ENCODE measurements at places on chromosomes 1 and 21.

- DNase-seq: no peak
These were observed 17.1 kb upstream of the PRRC2C start for GRCh38 chr1:171468120-171468750.

- DNase-seq: no peak
These were observed 48.9 kb upstream of the CAPZB start for GRCh38 chr1:19534281-19534680.

DNA sequence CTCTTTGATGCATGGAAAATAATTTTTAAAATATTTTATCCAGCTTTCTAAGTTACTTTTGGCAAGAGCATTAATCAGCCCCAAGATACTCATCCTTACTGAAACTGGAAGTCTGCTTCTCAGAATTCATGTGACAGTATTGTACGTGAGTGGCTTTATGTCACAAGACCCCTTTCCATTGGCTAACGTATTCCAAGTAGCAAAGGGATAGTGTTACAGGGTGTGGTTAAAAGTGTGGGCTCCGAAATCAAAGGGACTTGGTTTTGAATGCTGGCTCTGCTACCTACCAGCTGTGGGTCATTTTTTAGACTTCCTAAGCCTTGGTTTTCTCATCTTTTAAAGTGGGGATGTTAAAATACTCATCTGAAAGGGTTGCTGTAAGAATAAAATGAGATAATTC lies 91.7 kb downstream of the RHOU start:
- DNase-seq: no peak

DNA sequence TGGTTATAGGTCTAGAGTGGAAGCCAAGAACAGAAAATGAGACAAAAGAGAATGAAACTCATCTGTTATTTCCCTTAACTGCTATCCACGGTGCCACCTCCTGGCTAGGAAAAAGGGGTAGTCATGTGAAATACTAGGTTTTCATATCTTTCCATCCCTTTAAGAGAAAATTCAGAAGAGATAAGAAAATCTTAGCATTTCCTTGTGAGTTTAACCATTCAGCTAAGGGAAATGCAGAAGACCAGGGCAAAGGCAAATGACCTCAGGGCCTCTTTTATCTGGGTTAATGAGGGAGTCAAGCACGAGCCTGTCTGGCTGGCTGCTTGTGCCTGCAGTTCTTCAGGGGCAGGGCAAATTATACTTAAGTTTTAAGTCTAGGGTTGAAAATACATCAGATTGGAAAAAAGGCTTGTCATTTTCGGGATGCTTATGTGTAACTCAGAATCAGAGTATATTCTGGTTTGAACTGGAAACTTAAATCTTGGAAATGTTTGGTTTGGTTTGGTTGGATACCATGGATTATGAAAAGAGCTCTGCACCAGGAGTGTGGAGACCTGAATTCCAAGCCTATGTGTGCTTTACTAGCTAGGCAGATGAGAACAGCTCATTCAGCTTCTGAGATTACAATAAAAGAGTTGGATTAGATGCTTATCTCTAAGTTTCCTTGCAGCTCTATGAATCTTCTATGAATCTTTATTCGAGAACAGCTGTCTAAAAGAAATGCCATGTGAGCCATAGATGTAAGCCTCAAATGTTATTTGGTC lies 19.9 kb downstream of the NIBAN1 start:
- DNase-seq: no peak

GRCh38 chr1:76942549-76942948 lies 75.3 kb downstream of the ST6GALNAC5 start:
- DNase-seq: no peak

DNA sequence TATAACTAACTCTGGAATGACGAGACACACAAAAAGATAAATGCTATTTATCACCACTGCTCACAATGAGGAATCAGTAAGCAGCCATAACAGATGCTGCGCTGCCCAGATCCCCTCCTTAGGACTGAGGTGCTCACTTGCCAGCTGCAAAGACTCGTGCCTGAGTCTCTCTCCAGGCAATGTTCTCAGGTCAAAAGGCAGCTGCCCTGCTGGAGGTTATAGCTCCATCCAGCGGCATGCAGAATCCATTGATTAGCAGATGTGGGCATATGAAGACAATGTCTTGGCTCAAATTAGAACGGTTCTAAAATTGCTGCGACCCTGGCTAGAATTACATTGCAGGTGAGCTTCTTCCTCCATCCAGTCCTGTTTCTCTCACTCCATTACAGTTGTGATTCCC lies 328.2 kb upstream of the CHRM3 start:
- no peak for DNase-seq

GRCh38 chr1:231990388-231990787 lies 363.8 kb downstream of the DISC1 start:
- DNase-seq: no peak

GRCh38 chr21:29640080-29640508 lies 299.7 kb downstream of the GRIK1 start:
- peak; percentile 53 for DNase-seq

GRCh38 chr1:34547046-34547674 lies 207.7 kb upstream of the GJB5 start:
- peak; percentile 4 for DNase-seq

DNA sequence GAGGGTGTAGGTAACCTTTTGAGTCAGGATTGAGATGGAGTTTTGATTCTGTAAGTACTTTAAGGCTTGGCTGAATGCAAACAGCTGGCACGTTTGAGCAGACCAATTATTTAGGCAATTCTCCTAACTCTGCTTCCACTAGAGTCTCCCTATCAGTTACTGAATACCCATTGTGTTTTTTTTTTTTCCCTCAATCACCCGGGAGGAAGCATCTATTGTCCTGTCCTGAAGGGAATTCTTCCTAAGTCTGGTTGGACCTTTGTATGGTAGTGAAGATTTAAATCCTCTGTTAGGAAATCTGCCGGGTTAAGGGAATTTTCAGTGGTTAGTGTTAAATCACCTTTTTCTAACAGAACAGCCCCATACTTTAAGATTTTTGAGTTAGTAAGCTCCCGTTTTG lies 571.2 kb upstream of the USP24 start:
- no peak for DNase-seq

GRCh38 chr21:24976238-24976637 lies 631.0 kb downstream of the MRPL39 start:
- no peak for DNase-seq

DNA sequence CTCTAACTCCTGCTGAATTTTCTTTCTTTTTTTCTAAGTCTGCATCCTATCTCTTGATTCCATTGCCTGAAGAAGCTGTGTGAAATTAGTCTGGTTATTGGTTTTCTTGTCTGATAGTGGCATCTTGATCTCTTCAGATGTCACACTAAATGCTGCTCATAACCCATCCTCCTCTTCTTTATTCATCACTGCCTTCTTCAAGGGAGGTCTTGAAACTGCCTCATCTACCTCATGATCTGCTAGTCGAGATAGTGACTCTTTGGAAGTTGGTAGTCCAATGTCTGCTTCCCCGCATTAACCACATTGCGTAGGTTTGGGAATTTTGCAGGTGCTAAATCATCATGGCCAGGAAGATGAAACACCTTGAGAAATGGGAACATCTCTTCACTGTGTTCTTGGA lies 15.7 kb downstream of the DYRK3 start:
- DNase-seq: no peak

- no peak for DNase-seq
These were observed 35.6 kb upstream of the KCNA3 start for GRCh38 chr1:110710314-110710713.

GRCh38 chr1:206727981-206728696 lies 42.4 kb upstream of the IL19 start:
- no peak for DNase-seq

DNA sequence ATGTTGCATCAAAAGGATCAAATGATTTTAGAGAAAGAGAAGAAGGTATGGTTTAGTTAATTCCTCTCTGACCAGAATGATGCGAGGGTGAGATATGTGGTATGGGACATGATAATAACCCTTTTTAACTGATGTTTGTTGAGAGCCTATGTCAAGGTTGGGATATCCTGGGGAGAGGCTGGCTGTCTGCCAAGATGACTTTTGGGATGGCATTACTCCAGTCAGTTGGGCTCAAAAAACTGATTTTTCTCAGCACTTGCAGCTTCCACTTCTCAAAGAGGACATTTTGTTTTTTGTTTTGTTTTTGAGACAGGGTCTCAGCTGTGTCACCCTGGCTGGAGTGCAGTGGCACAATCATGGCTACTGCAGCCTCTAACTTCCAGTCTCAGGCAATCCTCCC lies 17.7 kb upstream of the STX12 start:
- DNase-seq: no peak

- peak; percentile 23 for DNase-seq
These were observed 252.9 kb downstream of the KCNT2 start for GRCh38 chr1:196355206-196355786.

DNA sequence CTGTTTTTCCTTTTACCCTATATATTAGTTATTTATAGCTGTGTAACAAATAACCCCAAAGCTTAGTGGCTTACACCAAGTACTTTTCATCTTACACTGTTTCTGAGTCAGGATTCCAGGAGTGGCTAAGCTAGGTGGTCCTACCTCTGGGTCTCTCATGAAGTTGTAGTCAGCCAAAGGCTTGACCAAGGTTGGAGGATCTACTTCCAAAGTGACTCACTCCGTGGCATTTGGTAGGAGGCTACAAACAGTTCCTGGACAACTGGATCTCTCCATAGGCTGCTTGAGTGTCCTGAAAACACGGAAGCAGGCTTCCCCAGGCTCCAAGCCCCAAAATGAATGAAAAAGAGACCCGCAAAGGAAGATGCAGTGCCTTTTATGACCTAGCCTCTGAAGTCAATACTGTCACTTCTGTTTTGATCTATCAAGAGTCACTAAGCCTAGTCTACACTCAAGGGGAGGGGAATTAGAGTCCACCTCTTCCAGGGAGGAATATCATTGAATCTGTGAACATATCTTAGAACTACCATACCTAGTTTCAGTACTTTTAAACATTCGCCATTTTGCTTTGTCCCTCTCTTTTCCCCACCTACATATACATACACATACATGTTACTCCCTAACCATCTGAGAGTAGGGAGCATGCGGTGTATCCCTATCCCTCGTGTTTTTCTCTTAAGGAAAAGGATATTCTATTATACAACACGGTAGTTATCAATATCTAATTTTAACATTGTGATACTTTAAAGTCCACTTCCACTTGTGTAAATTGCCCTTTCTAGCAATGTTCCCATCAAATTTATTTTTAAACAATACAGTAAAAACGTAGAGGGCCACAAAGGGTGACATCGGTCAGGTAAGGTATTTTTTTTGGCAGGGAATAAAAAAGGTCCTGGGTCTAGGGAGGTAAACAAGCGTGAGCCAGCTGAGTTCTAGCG lies 67.2 kb downstream of the SLC35A3 start:
- DNase-seq: peak; percentile 53

- DNase-seq: no peak
These were observed 131.5 kb downstream of the HUNK start for GRCh38 chr21:32004291-32004690.

DNA sequence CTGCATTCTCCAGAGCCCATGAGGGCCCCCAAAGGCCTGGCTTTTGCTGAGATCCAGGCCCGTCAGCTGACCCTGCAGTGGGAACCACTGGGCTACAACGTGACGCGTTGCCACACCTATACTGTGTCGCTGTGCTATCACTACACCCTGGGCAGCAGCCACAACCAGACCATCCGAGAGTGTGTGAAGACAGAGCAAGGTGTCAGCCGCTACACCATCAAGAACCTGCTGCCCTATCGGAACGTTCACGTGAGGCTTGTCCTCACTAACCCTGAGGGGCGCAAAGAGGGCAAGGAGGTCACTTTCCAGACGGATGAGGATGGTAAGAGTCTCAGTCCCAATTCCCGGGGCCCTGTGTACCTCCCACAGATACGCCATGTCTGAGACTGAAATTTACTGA lies 39.1 kb downstream of the PTPRU start:
- no peak for DNase-seq

DNA sequence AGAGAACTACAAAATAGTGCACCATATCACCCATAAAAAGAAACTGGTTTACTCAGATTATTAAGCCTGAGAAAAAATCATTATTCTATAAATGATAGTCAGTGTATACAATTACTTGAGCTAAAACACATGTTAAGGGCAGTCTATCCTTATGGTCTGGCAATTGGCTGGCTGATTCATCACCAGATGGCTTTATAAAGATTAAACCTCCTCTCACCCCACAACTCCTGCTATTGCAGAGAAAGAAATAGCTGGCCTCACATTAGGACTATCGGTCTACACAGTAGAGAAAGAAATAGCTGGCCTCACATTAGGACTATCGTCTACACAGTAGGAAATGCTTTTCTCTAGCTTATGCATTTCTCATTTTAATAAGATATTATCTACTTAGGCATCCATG lies 21.2 kb downstream of the CEP170 start:
- DNase-seq: no peak

- DNase-seq: no peak
These were observed 13.0 kb upstream of the ZNF692 start for GRCh38 chr1:248871837-248872401.

DNA sequence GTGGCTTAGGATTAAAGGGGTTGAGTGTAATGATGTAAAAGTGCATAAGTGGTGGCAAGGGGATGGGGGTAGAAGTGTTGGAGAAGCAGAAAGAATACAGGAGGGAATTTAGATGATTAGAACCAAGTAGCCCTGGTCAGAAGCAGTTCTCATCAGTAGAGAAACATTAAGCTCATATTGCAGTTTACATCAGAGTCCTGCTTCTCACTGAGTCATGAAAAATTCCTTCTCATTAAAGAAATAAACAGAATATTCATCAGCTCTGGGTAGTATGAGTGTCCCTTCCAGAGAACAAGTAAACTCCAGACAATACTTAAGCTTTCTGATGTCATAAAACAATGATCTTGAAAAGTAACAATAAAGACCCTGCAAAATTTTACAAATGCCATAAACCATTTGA lies 36.5 kb downstream of the LRRIQ3 start:
- no peak for DNase-seq

GRCh38 chr1:211546543-211546942 lies 32.4 kb downstream of the SLC30A1 start:
- no peak for DNase-seq

- peak; percentile 76 for DNase-seq
These were observed 450.7 kb downstream of the PTPRC start for GRCh38 chr1:199089393-199090122.

DNA sequence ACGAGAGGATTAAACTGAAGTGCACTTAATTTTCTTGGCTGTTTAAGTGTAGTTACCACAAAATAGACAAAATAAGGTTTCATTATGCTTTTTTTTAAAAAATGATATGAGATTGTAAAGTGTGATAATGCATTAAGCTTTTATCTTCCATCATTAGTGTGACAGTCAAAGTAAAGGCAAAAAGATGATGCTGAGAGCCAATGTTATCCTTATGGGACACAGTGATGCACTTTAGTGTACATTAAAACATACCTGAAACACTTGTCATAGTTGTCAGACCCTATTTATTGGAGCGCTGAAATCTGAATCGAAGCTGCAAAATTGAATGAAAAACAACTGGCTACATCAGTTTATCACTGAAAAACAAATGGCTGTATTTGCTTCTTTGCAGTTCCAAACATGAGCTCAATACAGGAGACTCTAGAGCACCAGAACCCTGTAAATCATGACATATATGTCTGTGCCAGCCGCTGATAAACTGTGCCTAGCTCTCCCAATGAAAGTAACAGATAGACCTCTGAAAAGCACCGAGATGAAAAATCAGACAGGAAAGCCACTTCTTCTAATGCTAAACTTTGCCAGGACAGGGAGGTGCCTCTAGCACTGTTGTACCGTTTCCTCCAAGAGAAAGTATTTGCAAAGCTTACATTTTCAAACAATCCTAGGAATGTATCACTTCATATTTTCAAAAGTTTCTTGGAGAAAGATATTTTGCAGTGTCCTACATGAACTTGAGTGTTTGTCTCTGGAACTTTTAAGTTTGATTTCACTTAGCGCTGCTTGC lies 120.7 kb upstream of the TMPRSS15 start:
- DNase-seq: no peak

Measured in NAMALWA (cell line).